ENCODE measurements at places on chromosomes 16 and 17.

DNA sequence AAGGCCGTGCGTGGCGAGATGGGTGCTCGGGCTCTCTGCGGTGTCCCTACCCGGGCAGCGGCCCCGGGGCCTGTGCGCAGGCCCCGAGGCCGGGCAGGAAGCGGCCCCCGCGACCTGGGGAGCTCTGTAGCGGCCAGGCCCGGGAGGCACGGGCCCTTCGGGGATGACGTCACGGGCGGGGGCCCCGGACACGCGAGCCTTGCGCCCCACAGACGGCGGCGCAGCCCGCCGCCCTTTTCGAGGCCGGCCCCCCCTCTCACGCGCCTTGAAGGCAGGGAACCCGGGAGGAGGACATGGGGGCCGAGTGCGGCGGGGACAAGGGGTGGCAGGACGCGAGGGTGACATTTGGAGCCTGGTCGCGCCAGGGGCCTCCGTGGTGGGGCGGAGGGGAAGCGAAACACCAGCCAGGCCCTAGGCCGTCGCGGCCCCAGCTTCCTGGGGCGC, 1.1 kb downstream of the RAI1 start:
- DNase-seq: peak; percentile 30

GRCh38 chr17:78958641-78959127, 21.0 kb downstream of the LGALS3BP start:
- DNase-seq: no peak

DNA sequence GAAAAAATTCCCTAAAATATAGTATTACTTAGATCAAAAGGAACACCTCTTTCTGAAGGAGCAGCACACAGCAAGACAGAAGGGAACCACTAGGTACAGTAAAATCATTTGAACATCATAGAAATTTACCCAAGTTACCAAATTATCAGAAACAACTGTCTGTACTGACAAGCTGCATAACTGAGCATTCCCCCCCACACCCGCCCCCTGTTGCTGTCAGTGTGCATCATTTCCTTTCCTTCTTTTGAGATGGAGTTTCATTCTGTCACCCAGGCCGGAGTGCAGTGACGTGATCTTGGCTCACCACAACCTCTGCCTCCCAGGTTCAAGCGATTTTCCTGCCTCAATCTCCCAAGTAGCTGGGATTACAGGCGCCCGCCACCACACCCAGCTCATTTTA, 120.7 kb downstream of the TRIM37 start:
- no peak for DNase-seq

DNA sequence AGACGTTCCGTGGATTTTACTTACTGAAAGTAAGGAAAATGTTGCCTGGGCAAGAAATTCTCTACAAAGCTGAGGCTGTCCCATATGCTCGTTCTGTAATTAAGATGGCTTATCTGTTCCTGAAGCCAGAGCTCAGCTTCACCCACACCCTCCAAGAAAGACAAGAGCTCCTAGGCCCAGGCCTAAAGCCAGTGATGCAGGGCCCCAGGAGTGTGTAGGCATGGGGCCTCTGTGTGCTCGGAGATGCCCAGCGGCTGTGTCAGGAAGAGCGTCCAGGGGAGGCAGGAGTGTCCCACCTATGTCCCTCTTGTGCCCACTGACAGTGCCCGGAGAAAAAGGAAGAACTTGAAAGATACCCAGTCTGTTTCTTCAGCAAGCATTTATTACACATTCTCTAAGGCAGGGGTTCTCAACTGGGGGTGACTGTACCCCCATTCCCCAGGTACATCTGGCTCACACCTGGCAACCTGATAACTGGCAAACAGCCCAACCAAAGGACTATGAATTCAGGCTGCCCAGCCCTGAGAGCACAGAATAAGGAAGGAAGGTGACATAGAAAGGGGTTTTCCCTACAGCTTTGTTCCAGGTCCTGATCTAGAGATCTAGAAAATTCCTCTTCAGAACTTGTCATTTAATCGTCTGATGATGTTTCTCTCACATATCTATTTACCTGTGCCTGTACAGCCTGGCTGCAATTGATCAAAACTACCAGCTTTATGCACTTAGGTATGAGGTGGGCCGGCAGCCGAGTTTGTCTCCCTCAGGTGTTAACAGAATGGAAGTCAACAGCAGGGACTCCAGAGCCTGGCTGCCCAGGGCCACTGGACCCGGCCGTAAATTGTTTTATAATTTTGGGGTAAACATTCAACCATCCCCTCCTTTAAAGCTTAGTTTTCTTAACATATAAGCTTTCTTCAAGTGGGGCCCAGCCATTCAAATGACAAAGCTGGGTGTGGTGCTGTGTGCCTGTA, 12.0 kb downstream of the SNN start:
- DNase-seq: no peak

DNA sequence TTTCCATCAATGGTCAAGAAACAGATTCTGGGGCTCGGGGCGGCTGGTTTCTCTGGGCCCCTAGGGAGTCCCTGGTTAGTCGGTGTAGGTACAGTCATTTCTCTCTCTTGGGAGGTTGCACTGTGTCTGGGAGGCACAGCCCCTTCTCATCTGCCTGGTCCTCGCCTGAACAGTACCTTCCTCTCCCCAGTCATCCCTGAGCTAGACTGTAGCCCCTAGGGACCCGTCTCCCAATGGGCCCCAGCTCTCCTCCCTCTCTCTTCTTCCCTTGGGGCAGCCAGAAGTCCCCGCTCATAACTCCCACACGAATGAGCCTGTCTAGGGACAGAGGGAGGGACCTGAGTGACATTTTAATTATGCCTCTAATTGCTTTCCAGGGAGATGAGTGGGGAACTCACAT, 20.2 kb upstream of the CPSF4L start:
- DNase-seq: no peak

DNA sequence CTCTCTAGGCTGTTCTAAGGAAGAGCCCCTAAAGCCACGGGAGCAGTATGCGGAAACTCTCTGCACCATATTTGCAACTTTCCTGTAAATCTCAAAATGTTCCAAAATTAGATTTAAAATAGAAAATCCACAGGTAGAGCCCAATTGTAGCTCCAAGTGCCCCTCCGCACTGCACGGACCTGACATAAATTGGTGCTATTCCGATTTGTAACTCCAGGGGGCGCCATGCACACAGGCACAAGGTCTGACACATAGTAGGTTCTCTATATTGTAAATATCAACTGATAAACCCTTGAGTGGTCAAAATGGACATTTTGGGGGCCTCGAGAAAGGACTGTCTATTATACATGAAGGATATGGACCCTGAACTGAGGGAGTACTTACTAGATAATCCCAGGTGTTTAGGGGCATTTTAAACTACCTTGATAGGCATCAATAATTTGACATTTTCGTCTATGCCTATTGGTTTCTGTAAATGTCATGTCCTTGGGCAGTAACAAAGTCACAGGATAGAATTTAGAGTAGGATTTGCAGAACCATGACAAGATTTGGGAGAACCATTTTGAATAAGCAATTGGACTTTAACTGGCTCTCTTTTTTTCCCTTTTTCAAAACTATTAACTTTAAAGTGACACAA, 36.6 kb upstream of the TMEM132E start:
- DNase-seq: peak; percentile 5

DNA sequence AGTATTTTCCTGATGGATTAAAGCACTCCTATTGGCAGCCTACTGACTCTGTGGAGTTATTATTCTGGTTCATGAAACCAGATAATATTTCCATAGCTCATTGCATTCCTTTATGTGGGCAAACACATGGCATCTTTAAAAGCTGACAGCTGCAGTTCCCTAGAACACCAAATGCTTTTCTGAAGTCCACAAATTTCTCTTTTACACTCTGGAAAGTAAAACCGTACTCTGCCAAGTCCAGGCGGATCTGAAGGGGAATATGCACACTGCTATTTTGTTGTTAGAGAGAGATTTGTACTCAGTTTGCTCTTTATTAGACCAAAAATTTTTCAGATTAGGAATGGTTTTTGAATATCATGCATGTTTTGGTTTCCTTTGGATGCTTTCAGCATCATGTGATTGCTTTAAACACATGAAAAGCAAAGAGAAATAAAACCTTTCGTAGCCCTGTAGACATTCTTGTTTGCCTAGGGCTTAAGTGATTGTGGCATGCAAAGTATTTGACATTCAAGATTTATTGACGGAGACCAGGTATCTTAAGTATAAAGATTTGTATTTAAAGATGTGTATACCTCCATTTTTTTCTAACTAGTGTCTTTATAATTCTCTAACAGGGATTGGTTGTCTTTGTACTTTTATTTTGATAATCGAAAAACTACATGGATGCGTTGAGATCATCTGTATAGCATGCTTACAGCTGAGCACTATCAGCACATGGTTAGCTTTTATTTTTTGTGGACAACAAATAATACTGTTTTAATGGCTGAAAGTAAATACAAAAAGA, 19.5 kb downstream of the SEC14L1 start:
- DNase-seq: no peak

GRCh38 chr16:180681-181564, 664 bp downstream of the HBQ1 start:
- peak; percentile 73 for DNase-seq

- DNase-seq: no peak
Measured at GRCh38 chr16:89973654-89974335, 25.2 kb downstream of the DEF8 start.

DNA sequence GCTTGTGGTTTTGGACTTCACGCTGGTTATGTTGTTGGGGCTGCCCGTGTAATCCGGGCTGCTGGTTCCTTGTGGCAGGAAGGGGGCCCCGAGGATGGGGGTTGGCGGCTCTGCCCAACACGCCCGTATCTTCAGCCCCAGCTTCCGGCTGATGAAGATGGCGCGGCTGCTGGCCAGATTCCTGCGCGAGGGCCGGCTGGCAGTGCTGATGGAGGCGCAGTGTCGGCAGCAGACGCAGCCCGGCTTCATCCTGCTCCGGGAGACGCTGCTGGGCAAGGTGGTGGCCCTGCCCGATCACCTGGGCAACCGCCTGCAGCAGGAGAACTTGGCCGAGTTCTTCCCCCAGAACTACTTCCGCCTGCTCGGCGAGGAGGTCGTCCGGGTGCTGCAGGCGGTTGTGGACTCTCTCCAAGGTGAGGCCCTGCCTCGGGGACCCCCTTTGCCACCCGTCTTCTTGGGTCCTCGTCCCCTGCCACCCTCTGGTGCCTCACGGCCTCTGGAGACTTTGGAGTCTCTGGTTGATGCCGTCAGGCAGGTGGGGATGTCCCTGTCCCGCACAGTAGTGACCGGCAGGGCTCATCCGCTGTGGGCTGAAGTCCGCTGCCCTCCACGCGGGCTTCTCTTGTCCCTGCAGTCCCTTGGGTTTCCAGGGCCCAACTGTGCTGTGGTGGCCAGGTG, 2.2 kb downstream of the TELO2 start:
- no peak for DNase-seq

- no peak for DNase-seq
Measured at GRCh38 chr17:9299695-9300094, 275.9 kb downstream of the STX8 start.

GRCh38 chr16:17305694-17306093, 165.1 kb downstream of the XYLT1 start:
- peak; percentile 4 for DNase-seq

- peak; percentile 65 for DNase-seq
Measured at GRCh38 chr17:72592242-72592966, 471.6 kb downstream of the SOX9 start.

- no peak for DNase-seq
Measured at GRCh38 chr16:75256059-75256571, 4.7 kb upstream of the BCAR1 start.

GRCh38 chr17:8462564-8462963, 26.9 kb downstream of the NDEL1 start:
- no peak for DNase-seq

GRCh38 chr16:66332634-66333610, 33.6 kb upstream of the CDH5 start:
- DNase-seq: no peak

- DNase-seq: no peak
Measured at GRCh38 chr17:21676281-21677111, 15.8 kb upstream of the KCNJ18 start.

GRCh38 chr16:16099320-16099719, 124.0 kb downstream of the ABCC6 start:
- DNase-seq: no peak

GRCh38 chr16:12245088-12245920, 268.8 kb downstream of the SNX29 start:
- no peak for DNase-seq

GRCh38 chr16:24850289-24850938, 4.7 kb downstream of the SLC5A11 start:
- DNase-seq: no peak

DNA sequence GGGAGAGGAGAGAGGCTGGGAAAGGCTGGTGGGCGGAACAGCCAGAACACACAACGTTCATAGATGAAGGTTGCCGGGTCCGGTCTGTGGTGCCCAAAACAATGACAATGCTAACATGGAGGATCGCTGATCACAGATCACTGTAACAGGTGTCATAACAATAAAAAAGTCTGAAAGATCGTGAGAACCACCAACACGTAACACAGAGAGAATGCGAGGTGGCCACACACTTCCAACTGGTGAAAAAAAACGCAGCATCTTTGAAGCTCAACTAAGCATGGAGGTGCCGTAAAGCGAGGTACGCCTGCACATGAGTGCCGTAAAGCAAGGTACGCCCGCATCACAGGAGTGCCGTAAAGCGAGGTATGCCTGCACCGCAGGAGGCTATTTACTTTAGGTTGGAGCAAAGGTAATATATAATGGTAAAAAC, 42.3 kb downstream of the ABR start:
- no peak for DNase-seq

- DNase-seq: no peak
Measured at GRCh38 chr16:74291577-74292208, 4.9 kb upstream of the PSMD7 start.

- no peak for DNase-seq
Measured at GRCh38 chr17:10045871-10046658, 141.0 kb upstream of the RCVRN start.

DNA sequence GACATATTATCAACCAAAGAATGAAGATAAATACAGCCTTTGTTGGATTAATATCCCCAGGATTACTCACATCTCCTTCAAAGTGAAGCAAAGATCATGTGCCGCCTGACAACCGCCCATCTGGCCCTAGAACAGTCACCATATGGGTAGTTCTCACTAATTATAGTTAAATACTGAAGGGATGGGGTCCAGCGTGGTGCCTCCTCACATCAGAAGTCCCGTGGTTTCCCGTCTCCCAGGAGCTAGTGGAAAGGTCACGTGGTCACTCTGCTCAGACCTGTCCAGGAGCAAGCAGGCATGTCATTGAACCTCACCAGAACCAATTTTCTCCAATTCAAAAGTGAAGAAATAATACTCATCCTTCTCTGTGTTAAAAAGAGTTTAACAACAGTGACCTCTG, 434.5 kb downstream of the SHISA9 start:
- DNase-seq: no peak

DNA sequence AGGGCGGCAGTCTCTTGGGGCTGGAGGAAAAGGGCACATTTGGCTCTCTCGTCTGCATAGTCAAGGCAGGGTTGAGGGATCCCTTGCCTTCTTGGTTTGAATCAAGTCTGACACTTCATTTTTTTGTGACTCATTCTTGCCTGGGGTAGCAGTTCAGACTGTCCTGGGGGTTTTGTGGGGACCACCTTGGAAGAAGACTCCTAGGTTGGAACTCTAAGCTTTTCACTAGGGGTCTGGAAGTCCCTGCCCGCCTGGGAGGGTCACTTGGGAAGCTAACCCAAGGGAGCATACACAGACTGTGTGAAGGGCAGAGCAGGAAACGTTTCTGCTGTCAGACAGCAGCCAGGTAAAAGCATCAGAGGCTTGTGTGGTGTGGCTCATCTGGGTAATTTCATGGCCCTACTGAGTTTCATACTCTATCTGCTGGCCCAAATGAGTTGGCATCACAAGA, 11.3 kb downstream of the YPEL2 start:
- DNase-seq: peak; percentile 18

- DNase-seq: no peak
Measured at GRCh38 chr17:66541461-66542128, 239.2 kb downstream of the PRKCA start.
